Vagina (tissue), 2 donors: ENCODE measurements at places on chromosomes 1 and 21. TPM values are rescaled to one million over a fixed set of nuclear protein-coding genes. Genes with fewer than 3 reads are reported as not detected.

The ZFP69B gene
- total RNA-seq, result 1.2 TPM

The USP21 gene
- 19.4 TPM for total RNA-seq

The HSPB7 gene
- 19.4 TPM for total RNA-seq

The FGR gene
- 18.4 TPM for total RNA-seq

The ZNF697 gene
- 3.7 TPM for total RNA-seq

The DNAJC28 gene
- 1.5 TPM for total RNA-seq

The LRRC53 gene
- total RNA-seq, result not detected

The GUCA2B gene
- not detected for total RNA-seq

The LACTBL1 gene
- total RNA-seq, result not detected

The PCP4 gene
- 174 TPM for total RNA-seq

The SPRR3 gene
- 1,163 TPM for total RNA-seq

The PDC gene
- total RNA-seq, result not detected

The UCHL5 gene
- total RNA-seq, result 17.4 TPM

The CCDC181 gene
- 1.5 TPM for total RNA-seq

The SLC44A5 gene
- 1.2 TPM for total RNA-seq

The SPATA21 gene
- not detected for total RNA-seq

The WNT3A gene
- not detected for total RNA-seq

The IFI44 gene
- total RNA-seq, result 17.7 TPM

The HSPA6 gene
- 0.98 TPM for total RNA-seq

The DDAH1 gene
- 10.3 TPM for total RNA-seq

The FTCD gene
- not detected for total RNA-seq

The PIK3R3 gene
- total RNA-seq, result 27.0 TPM

The OR2W3 gene
- 3.9 TPM for total RNA-seq

The IGSF21 gene
- 3.2 TPM for total RNA-seq

The APH1A gene
- 52.8 TPM for total RNA-seq

The FABP3 gene
- total RNA-seq, result 16.7 TPM

The SH2D5 gene
- not detected for total RNA-seq
